Sigmoid colon (tissue), 7 donors: ENCODE measurements at places on chromosomes 3 and 15. TPM values are rescaled to one million over a fixed set of nuclear protein-coding genes. Genes with fewer than 3 reads are reported as not detected.
A peak's percentile ranks its signal among the peaks of the same experiment; 100 is the strongest.

DNA sequence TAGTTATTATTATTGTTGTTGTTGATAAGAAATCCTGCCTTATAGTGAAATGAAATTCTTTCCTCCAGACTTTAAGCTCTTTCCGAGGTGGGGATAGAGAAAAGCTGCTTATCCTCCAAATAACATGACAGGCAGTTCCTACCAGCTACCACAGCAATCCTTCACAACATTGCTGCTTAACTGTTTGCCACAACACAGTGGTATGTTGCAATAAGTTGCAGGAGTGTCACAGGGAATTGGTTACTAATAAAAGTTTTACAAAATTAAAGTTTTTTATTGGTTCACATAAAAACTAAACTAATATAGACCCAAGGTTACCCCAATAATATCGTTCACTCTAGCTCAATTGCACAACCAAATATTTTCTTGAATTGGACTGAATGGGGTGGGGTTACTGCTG, 57.4 kb upstream of the ICE2 start:
- H3K4me3 ChIP-seq, result no peak overlapping the region
- no peaks in the 10 kb centered on the region for H3K27me3 ChIP-seq
- H3K36me3 ChIP-seq, result no peaks in the 10 kb centered on the region
- DNase-seq, result no peak
- no peak overlapping the region for H3K27ac ChIP-seq
- peaks cover 15% of the 10 kb centered on the region for H3K4me1 ChIP-seq

GRCh38 chr3:3615533-3615932, 183.7 kb upstream of the LRRN1 start:
- H3K27ac ChIP-seq, result no peak overlapping the region
- no peaks in the 10 kb centered on the region for H3K36me3 ChIP-seq
- no peak overlapping the region for H3K4me3 ChIP-seq
- H3K4me1 ChIP-seq, result no peaks in the 10 kb centered on the region

DNA sequence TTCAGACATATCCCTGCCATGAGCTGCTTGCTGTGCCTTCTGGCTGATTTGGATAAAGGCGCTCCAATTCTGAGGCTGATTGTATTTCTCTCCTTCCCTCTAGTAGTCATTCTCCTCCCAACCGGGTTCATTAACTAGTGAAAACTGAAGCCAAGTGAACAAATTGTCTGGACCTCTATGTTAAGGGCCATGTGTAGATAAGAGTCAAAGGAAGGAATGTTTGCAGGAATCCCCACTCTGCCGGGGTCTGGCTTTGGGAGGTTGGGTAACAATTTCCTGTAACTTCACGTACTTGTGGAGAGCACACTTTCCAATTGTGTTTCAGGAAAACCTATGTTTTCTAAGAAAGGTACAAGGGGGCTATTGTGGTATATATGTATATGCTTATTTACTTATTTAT, 38.2 kb upstream of the SUCLG2 start:
- no peaks in the 10 kb centered on the region for H3K27me3 ChIP-seq
- H3K4me1 ChIP-seq, result no peaks in the 10 kb centered on the region
- DNase-seq, result no peak
- H3K36me3 ChIP-seq, result no peaks in the 10 kb centered on the region

- no peaks in the 10 kb centered on the region for H3K36me3 ChIP-seq
- DNase-seq, result no peak
- peaks cover 43% of the 10 kb centered on the region for H3K4me1 ChIP-seq
- no peak overlapping the region for H3K4me3 ChIP-seq
- H3K27me3 ChIP-seq, result no peaks in the 10 kb centered on the region
Measured at GRCh38 chr15:63086947-63087346, 34.7 kb upstream of the LACTB start.

Gene PAK6
- total RNA-seq, result 1.1 TPM

DNA sequence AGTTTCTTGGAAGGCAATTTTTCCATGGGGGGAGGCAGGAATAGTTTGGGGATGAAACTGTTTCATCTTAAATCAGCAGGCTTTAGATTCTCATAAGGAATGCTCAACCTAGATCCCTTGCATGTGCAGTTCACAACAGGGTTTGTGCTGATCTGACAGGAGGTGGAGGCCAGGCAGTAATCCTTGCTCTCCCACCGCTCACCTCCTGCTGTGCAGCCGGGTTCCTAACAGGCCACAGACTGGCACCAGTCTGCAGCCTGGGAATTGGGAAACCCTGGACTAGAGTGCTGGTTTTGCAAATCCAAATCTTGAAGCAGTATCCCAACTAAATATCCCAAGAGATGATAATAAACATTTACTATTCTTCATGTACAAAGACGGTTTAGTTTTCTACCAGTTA, 256.3 kb upstream of the TMCO5A start:
- H3K27ac ChIP-seq, result no peak overlapping the region
- DNase-seq, result no peak
- no peaks in the 10 kb centered on the region for H3K4me1 ChIP-seq

Gene FBXL22
- total RNA-seq, result 107 TPM

GRCh38 chr3:13346481-13347389, 73.4 kb downstream of the NUP210 start:
- no peaks in the 10 kb centered on the region for H3K4me1 ChIP-seq
- no peaks in the 10 kb centered on the region for H3K27me3 ChIP-seq
- H3K36me3 ChIP-seq, result no peaks in the 10 kb centered on the region
- H3K4me3 ChIP-seq, result no peak overlapping the region
- H3K27ac ChIP-seq, result no peak overlapping the region

- peak overlapping the region; percentile 60 for H3K4me3 ChIP-seq
- no peaks in the 10 kb centered on the region for H3K27me3 ChIP-seq
- no peaks in the 10 kb centered on the region for H3K36me3 ChIP-seq
- H3K4me1 ChIP-seq, result no peaks in the 10 kb centered on the region
- H3K27ac ChIP-seq, result peak overlapping the region; percentile 90
Measured at GRCh38 chr15:67884514-67885174, 44.8 kb upstream of the RNU6-1 start.

DNA sequence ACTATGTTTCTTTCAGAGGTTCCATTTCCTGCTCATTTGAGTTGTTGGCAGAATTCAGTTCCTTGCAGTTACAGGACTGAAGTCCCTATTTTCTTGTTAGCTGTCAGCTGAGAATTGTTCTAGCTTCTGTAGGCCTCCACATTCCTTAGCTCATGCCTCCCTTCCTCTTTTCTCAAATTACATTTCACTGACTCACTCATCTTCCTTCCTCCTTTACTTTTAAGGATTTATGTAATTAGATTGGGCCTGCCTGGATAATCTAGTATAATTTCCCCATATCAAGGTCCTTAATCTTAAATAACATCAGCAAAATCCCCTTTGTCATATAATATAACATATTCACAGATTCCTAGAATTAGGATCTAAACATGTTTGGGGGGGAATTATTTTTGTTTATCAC, 40.6 kb upstream of the RBMS3 start:
- H3K4me3 ChIP-seq, result no peak overlapping the region
- DNase-seq, result no peak
- no peaks in the 10 kb centered on the region for H3K36me3 ChIP-seq

DNA sequence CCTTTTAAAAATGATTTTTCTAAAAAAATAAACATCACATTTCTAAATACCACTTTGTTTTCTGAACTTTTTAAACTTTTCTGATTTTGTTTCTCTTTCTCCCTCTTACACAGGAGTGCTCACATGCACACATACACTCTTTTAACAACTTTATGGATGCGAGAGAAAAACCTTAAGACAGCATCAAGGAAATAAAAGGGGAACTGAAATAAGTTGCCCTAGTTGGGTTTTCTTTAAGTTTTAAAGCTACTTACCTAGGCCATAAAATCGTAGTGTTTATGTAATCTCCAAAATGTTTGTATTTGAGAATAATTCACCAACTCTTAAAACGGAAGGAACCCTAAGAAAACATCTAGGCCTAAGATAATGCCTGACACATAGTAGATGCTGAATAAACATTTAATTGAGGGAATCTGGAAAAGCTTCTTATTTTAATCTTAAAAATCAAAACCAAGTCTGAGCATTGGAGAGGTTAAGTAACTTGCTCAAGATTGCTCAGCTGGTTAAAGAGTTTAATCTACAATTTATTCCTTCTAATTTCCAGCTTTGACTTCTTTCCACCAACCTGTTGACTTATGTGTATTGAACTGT, 1.2 kb upstream of the BBX start:
- no peaks in the 10 kb centered on the region for H3K36me3 ChIP-seq
- H3K4me3 ChIP-seq, result no peak overlapping the region
- H3K4me1 ChIP-seq, result peaks cover 16% of the 10 kb centered on the region
- H3K27me3 ChIP-seq, result no peaks in the 10 kb centered on the region
- H3K27ac ChIP-seq, result no peak overlapping the region

Gene TNFAIP8L3
- 11.6 TPM for total RNA-seq

DNA sequence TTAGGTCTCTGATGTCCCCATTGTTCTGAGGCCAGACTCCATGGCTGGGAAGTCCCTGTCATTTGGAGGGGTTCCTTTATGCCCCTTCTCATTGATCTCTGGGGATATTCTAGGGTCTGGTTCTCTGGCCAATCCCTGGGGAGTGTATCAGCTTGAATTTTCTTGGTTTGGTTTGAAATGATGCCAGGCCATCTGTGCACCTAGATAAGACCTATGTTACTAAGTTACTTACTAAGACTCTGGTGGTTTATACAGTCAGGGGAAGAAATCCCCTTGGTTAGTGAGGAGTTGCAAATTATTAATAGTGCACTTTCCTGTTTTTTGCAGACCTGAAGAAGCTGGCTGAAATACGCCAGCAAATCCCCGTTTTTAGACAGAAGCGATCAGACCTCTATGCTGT, 20.3 kb downstream of the NIT2 start:
- no peaks in the 10 kb centered on the region for H3K4me1 ChIP-seq
- no peak for DNase-seq
- H3K27ac ChIP-seq, result no peak overlapping the region
- H3K4me3 ChIP-seq, result no peak overlapping the region
- peaks cover 71% of the 10 kb centered on the region for H3K36me3 ChIP-seq

DNA sequence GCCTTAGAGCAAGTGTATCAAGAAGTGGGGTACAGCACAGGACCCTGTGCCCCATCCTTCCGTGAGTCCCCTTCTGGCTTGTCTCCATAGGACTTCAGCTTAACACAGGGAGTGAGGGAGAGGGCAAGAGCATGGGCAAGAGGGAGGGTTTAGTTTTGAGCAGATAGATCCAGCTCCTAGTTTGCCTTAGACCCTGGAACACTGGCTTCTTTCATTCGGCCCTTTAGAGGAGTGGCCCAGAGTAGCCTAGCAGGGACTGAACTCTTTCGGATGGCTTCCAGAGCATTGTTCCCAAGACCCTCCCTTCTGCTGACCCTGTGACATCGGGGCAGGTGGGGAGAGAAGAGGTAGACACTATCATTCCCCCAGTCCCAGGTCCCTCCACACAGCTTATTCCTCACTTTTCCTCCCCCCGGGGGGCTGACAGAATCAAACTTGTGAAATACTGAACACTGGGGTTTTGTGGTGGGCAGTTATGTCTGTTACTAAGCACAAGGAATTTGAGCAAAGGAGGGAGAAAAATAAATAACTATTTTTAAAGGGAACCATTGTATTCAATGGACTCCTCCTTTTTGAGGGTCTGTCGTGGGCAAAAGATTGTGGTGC, 289.6 kb upstream of the C2CD4B start:
- peak; percentile 21 for DNase-seq
- H3K36me3 ChIP-seq, result no peaks in the 10 kb centered on the region
- H3K4me1 ChIP-seq, result peaks cover 44% of the 10 kb centered on the region
- H3K4me3 ChIP-seq, result no peak overlapping the region
- peak overlapping the region; percentile 33 for H3K27ac ChIP-seq

Gene ILDR1
- not detected for total RNA-seq
